ENCODE measurements at places on chromosomes 2 and 18. TPM values are rescaled to one million over a fixed set of nuclear protein-coding genes. Genes with fewer than 3 reads are reported as not detected.

DNA sequence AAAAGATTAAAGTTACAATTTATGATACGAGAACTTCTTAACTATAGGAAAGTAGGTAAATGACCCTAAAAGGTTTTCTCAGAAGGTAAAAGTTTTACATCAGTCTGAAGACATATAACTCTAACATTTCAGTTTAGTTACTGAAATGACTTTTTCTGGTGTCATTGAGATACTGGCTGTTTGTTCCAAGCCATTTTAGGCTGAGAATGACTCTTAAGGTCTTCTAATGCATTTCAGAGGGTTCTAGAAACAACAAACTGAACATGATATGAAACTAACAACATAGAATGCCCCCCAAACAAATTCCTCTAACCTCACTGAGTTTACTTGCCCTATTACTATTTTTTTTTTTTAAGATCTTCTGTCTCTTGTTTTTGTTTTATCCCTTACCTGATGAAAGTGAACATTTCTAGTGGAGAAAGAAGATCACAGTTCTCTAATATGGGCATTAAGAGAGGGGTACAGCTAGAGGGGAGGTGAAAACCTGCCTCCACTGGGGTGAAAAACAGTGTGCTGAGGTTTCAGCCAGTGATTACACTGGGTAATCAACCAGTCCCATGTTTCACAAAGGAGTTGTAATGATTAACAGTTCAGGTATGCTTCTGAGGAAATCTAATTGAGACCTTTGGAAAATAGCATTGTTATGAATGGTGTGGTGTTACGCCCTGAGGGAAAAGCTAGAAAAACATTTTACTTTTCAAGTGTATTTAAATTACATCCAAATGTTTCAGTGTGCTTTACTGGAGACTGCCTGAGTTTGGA lies 11.2 kb downstream of the NABP1 start:
- no peak for DNase-seq

PDE1A gene
- not detected for total RNA-seq

- no peak for DNase-seq
Measured at GRCh38 chr2:216388046-216388884, 16.0 kb upstream of the MARCHF4 start.

ZNF514 gene
- 22.7 TPM for total RNA-seq

CEBPZOS gene
- total RNA-seq: 38.1 TPM

DNA sequence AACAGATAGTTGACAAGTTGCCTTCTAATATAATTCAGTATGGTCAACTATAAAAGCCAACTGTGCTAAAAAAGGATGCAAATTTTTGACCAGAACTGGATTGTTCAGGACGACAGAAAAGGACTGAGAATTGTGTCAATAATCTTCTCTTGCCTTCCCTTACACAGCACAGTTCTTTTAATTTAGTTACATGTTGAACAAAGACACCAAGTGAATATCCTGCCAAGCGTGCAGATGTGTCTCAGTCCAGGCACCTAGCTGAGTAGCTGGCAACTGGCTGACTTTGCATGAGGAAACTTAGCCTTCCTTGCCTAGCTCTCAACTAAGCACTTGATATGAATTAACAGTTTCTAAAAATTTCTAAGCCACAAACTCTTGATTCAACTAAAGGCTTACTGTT lies 801.4 kb downstream of the BCL11A start:
- no peak for DNase-seq

Data from activated naive CD8-positive, alpha-beta T cell treated with anti-CD3 and anti-CD28 coated beads, Interleukin-2, amount 10 ng/mL, durations not matched to agents 7 days and 5 days (primary cell).